ENCODE measurements at places on chromosomes 3 and 15.

DNA sequence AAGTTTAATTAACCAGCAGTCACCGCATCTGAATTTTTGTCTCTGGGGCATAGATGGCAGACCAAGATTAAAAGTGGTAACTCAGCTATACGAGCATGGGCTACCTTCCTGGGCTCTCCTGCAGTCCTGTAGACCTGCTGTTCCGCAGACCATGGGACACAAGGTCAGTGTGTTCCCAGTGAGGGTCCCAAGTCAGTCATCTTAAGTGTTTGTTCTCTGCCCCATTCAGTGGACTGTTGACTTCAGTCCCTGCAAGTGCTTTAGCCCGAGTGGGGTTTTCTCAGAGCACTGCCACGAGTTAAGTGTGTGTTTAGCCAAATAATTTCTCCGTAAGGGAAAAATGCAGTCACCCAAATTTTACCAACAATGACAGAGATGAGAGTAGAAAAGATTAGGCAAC lies 4.9 kb upstream of the EXOG start:
- no peak for DNase-seq

GRCh38 chr3:122890077-122890719 lies 95.3 kb downstream of the SLC49A4 start:
- no peak for DNase-seq

- no peak for DNase-seq
Measured at GRCh38 chr15:40471808-40472150, 995 bp downstream of the CHST14 start.

GRCh38 chr3:39762537-39763070 lies 46.8 kb upstream of the MYRIP start:
- DNase-seq = no peak

GRCh38 chr3:8529181-8529637 lies 27.6 kb downstream of the LMCD1 start:
- DNase-seq = no peak

DNA sequence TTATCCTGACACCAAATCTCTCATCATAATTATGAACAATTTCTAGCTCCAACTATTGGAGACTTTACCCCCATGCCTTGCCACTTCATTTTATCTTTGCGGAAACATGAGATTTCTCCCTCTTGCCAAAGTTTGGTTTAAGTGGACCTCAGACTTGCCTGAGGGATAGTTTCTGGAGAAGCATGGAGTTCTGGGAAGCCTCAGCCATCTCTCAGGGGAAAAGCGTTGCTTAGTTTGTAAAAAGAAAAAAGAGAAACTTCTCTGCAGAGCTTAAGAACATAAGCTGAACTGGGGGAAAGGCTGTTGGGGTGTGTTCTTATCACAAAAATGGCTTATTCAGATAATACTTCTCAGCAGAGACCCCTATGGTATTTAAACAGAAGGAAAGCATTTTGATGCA lies 347.4 kb upstream of the ADAMTS9 start:
- no peak for DNase-seq

DNA sequence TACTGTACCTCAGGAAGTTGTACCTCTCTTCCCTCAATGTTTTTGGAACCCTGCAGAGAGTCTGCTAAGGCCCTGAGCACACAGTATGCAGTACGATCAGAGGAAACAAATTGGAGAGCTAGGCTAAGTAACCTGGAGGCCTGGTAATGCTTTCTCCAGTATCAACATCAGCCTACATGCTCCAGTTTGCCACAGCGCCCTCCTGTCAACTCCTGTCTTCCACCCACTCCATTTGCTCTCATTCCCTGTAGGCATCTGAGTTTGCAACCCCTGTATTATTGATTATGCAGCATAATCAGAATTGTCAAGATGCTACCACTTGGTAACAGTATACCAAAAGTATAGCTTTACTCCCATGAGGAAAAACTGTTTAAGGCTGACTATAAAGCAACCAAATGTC lies 14.4 kb downstream of the POLG start:
- no peak for DNase-seq

DNA sequence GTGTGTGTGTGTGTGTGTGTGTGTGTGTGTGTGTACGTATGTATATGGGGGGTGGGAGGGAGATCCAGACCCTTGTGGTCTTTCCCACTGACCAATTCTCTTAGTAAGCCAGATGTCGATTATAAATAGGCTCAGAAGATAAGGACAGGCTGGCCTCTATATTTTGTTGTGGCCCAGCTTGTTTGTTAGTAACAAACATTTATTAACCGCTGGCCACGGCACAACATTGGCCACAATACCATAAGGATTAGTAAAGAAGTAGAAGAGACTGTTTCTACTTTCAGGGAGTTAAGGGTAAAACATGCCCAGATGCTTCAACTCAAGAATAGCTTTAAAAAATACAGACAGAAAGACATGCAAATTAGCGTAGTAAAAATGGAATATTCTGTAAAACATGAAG lies 58.1 kb downstream of the ABHD2 start:
- DNase-seq = no peak

GRCh38 chr3:162842549-162843216 lies 1346.1 kb downstream of the OTOL1 start:
- no peak for DNase-seq

GRCh38 chr15:90686435-90687218 lies 30.5 kb upstream of the BLM start:
- DNase-seq = no peak

DNA sequence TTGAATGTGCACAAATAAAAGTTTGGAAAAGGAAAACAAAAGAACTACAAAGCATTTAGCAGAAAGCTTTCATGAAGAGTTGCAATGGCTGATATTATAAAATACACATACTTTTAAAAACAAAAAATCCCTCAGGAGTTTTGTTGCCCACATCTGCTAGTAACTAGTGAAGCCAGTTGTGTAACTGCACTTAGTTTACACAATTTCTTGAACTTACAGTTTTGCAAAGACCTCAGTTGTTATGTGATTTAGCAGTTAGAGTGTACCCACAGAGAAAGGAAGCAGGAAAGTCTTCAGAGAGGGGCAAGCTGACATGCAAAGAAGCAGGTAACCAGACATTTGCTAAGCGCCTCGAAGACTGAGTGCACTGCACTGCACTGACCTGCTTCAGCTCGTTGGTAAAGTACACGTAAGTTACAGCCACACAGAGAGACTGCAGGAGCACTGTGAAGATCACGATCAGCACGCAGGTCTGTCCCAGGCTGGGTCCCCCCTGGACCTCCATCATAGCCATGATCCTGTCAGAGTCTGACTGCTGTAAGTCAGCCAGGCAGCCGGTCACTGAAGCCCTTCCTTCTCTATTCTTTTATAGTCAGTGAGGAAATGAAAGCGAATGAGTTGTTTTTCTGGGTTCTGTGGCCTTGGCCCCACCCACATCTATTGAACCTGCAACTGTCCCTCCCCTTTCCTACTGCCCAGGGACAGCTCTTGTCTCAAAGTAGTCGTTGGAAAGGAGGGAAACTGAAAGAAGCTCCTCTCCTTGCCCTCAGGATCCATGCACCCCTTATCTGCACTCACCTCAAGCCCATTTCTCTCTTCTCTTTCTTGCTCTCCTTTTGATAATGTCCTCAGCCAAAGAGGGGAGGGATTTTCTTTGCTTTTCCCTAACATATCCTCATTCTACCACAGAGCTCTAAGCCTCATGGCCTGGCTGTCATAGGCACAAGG lies at the start of gene TNFSF10:
Gene TNFSF10, minus strand, starts transcription at position 560 of the 948 bp plus-strand sequence. Its CDS starts 46 bp downstream, at position 514.
- DNase-seq = peak; percentile 60

GRCh38 chr3:137792626-137793271 lies 28.6 kb downstream of the SOX14 start:
- DNase-seq = peak; percentile 17

DNA sequence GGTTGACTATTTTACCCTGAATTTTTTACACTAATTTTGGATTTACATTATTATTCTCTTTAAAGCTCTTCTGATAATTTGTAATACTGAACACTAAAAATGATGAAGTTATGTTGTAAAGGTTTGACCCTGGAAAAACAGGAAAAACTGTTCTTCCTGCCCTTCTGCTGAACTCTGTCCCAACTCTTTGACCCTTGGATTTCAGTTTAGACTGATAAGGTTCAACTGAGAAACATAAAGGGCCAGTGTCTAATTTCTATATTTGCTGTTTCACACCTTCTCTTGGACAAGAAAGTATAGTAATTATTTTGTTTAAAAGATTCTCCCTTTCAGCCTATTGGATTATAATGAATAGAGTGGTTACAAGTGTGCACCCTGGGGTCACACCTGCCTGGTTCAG lies 12.8 kb upstream of the TMOD3 start:
- no peak for DNase-seq

GRCh38 chr15:90336705-90337141 lies 15.4 kb upstream of the ZNF774 start:
- DNase-seq = no peak

DNA sequence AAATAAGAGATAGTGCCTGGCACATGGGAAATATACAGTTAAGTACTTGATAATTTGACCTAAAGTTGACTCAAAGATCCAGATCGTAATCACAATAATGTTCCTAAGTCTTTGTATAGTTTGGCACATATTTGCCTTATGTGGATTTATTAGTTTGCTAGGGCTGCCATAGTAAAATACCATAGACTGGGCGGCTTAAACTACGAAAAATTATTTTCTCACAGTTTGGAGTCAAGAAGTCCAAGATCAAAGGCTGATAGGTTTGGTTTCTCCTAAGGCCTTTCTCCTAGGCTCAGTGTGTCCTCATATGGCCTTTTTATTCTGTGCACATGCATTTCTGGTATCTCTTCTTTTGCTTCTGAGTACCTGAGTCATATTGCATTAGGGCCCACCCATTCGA lies 453.7 kb downstream of the NAALADL2 start:
- no peak for DNase-seq

GRCh38 chr3:167184511-167184910 lies 195.6 kb downstream of the ZBBX start:
- DNase-seq = no peak

- no peak for DNase-seq
Measured at GRCh38 chr3:12436514-12437220, 47.6 kb upstream of the TSEN2 start.

DNA sequence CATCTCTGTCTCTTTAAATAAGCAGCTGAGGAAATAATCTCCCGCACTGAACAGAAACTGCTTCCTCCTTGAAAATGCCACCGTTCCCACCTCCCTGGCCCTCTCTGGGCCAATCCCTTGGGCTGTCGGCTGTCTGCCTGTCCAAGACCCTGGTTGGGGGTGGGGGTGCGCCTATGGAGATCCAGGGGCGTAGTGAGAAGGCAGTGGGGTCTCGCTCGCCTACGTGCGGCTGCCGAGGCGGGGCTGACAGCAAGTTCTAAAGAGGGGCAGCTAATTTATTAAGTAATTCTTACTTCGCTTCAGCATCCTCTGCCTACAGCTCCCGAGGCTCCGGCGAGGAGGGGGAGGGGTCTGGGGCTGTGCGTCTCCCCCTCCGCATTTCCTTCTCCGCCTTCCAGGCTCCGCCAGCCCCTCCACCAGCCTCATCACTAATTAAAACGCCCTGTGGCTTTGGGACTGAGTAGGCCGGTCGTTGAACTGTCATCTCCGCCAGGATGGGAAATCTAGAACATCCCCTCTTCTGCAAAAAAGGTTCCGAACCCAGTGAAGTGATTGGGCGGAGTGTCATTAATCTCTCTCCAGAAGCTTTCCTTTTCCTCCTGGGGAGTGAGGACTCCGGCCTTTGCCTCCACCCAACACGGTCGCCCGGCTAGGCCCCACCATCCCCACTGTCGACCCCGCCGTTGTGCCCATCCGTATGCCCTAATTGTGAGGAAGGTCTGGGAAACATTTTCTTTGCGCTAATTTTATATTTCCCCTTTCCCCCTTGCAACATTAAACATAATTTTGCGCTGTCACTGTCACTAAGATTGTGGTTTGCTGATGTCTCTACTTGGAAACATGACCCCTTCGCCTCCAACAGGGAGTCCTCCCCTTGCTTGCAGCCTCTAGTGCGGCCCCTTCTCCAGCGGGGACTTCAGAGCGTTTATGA lies 16.9 kb downstream of the NR2F2 start:
- DNase-seq = no peak

- no peak for DNase-seq
Measured at GRCh38 chr3:197540961-197541377, 14.8 kb downstream of the BDH1 start.

- no peak for DNase-seq
Measured at GRCh38 chr3:177596248-177596815, 399.1 kb upstream of the TBL1XR1 start.

DNA sequence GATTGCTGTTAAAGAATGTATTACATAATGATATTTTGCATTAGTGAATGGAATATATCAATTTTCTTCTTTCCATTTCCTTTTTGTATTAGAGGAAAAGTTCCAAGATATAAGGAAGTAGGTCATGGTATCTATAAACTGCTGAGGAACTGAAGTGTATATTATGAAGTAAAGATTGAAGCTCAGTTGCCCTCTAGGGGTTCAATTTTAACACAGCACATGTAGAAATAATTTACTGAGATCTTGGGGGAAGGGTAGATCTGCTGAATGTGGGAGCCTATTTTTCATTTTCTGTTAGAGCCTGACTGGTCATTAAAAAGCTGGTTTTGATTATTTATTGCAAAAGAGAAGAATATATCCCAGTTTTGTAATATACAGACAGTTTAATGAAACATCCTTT lies 45.2 kb downstream of the CMC1 start:
- DNase-seq = no peak

- no peak for DNase-seq
Measured at GRCh38 chr3:101637451-101637850, 39.5 kb downstream of the ZBTB11 start.

GRCh38 chr3:12158387-12159226 lies at the start of gene TIMP4:
Gene TIMP4 (minus strand): TSS chr3:12158912. CDS start chr3:12158840, 72 bp downstream.
- no peak for DNase-seq

- DNase-seq = no peak
Measured at GRCh38 chr3:101884776-101885175, 35.5 kb downstream of the NFKBIZ start.

GRCh38 chr3:182241766-182242488 lies 530.2 kb downstream of the SOX2 start:
- DNase-seq = no peak

DNA sequence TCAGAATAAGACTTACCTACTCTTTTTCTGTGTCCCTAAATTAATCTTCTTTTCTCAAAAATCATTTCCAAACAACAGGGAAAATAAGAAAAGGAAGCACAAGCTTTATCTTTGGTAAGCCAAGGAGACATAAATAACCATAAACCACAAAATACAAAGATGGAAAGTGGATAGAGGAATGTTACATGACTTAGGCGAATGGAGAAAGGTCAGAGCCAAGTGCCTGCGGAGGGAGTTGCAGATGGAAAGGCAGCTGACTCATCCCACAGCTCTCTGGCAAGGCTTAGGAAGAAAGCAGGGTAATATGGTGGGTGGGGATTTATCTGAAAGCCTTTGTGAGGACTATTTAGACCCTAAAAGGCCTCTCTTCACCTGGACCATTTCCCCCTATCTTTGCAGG lies 72.8 kb downstream of the GALK2 start:
- DNase-seq = no peak

- no peak for DNase-seq
Measured at GRCh38 chr3:179730506-179730905, 77.7 kb downstream of the USP13 start.

- no peak for DNase-seq
Measured at GRCh38 chr3:117463276-117464115, 753.9 kb downstream of the TUSC7 start.
